ENCODE measurements at places on chromosomes 3 and 15.
A peak's percentile ranks its signal among the peaks of the same experiment; 100 is the strongest.

DNA sequence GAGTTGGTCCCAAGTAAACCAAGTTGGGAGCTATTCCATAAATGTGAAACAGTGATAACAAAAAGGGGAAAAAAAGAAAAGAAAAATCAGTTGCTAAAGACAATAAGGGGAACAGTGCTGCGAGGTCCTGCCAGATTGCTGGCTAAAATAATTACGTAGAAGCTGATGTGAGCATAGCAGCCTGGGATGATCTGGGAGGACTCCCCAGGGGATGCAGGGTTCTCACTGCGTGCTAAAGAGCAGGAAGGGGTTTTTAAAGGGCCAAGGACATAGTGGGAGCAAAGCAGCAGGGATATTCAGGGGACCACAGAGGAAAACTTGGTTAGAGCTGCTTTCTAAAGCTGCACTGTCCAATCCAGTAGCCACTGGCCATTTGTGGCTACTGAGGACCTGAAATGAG lies 133.0 kb upstream of the UMPS start:
- no peak for DNase-seq

DNA sequence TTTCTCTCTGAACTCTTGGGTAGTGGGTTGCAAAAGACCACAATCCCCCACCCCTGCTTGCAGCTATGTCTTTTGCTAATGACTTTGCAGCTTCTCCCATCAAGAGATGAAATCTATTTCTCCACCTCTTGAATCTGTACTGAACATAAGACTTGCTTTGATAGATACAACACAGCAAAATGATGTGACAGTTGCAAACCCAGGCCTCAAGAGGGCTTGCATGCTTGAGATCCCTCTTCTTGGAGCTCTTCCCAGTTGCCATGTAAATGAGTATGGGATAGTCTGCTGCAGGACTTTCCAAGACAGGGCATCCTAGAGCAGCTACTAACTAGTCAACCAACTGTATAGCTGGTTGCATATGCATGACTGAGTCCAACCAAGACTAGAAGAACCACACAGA lies 783.6 kb downstream of the PDCD6IP start:
- no peak for DNase-seq

- no peak for DNase-seq
These were observed 139.3 kb downstream of the PLCH1 start for GRCh38 chr3:155605571-155605970.

DNA sequence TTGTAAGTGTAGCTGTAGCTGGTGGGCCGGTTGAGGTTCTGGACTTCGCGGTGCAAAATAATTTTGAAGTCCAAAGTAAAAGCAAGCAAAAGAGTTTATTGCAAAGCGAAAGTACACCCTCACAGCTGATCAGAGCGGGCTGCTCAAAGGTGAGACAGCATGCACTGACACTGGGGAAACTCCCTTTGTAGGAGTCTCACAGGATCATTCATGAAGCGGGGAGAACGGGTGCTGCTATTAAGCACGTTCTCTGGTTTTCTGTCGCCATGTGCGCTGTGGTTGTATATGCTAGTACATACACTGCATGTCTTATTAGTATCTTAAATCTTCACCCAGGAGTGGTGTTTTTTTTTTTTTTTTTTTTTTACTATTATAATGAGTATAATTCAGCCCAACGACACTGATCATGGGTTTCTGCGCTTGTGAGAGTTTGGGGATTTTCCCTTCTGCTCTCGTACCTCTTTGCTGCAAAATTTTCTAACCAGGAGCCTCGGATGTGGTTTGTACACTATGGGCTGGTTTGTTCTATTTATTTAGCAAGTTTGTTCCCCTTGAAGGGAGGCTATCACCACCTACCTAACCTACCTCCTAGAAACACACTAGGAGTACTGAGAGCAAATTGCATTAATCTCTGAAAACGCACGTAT lies 1.4 kb upstream of the AP4E1 start:
- DNase-seq = peak; percentile 32

DNA sequence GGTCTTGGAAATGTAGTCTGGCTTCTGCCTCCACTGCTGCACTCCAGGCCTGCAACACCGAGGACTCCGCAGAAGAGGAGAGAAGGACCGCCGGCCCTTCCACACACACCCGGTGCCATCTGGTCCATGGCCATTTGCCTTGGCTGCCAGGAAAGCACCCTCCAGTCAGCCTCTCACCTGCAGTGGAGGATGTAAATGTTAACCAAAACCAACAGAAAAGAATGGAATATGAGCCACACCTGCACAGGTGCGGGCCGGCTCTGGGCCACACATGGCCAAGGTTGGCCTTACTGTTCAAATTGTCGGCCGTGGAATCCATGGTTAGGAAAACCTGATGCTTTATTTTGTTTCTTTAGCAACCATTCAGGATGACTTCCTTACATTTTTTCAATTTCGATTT lies 178.3 kb upstream of the C2CD4B start:
- no peak for DNase-seq

GRCh38 chr3:155218462-155218861 lies 75.0 kb downstream of the STRIT1 start:
- peak; percentile 51 for DNase-seq

- peak; percentile 87 for DNase-seq
These were observed 39.3 kb upstream of the MUC4 start for GRCh38 chr3:195850857-195851543.

- no peak for DNase-seq
These were observed 198.7 kb upstream of the CHRNA7 start for GRCh38 chr15:31831596-31831995.

- DNase-seq = no peak
These were observed 6.1 kb downstream of the ERICH6 start for GRCh38 chr3:150697646-150698045.

DNA sequence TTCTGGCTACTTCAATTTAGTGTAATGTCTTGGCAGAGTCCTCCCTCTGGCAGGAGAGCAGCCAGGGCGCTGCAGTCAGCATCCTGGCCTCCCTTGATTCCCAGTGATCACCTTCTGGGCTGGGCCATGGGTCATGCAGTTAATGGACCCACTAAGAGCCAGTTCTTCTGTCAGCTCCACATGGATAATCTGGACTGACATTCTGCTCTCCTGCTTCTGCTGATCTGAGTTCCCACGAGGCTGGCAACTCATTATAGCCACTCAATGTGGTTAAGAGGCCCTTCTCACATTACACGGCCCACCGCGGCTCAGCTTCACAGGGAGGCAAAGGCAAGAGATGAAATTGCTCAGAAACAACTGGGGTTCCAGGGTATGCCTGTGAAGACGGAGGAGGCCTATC lies 94.0 kb downstream of the WDR76 start:
- peak; percentile 78 for DNase-seq

DNA sequence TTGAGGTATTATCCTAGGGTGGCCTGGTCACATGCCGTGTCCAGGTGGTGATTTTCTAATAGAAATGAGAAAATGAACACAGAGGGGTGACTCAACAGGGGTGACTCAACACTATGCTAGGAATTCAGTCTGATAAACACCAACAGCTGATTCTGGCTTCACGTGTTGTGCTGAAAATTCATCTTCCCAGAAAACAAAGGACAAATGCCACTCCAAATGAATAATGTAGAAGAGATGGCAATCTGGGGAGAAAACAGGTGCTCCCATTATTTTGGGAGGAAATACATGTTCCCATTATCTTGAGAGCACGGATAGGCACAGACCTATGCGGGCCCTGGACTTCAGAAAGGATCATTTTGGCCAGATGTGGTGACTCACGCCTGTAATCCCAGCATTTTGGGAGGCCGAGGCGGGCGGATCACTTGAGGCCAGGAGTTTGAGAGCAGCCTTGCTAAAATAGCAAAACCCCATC lies 101.2 kb upstream of the MEX3B start:
- DNase-seq = peak; percentile 89

DNA sequence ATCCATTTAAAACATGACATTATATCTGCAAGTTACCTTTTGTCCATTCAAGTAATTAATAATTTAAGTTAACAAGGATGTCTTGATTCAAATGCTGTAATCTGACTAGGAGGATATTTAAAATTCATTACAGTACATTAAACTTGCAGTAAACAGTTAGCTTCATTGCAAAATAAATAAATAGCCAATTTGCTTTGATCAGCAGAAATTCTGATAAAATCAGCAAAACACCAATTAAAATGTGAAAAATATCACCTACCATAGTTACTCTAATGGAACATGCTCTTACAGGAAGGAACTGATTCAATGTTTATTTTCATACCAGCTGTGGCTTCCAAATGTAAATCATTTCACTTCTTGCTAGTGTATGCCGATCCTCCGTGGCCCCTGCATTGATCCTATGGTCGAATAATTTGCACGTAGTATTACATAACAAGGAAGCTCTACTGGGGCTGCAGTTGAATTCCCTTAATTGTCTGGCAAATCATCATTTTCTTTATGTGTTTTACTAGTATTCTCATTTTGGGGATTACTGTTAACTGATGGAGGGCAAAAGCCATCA lies 150.7 kb downstream of the FOXB1 start:
- no peak for DNase-seq

DNA sequence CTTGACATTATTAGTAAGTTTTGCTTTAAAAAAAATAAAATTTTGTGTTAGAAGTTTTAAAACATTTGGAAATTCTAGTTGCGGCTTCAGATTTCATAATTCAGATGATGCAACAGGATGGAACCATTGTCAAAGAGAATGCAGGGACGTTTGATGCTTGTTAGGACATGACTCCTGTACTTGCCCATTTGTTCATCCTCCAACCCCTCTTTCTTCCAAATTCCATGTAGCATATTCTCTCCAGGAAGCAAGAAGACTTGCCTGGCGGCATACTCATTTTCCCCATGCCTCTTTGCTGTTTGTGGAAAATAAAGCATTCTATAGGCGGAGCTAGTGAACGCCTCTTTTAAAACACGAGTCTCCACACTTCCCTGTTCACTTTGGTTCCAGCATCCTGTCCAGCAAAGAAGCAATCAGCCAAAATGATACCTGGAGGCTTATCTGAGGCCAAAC lies at the start of gene CSTA:
TSS of gene CSTA (plus strand) at position 378 of the 453 bp plus-strand sequence. CDS start at position 423, 45 bp downstream.
- no peak for DNase-seq

DNA sequence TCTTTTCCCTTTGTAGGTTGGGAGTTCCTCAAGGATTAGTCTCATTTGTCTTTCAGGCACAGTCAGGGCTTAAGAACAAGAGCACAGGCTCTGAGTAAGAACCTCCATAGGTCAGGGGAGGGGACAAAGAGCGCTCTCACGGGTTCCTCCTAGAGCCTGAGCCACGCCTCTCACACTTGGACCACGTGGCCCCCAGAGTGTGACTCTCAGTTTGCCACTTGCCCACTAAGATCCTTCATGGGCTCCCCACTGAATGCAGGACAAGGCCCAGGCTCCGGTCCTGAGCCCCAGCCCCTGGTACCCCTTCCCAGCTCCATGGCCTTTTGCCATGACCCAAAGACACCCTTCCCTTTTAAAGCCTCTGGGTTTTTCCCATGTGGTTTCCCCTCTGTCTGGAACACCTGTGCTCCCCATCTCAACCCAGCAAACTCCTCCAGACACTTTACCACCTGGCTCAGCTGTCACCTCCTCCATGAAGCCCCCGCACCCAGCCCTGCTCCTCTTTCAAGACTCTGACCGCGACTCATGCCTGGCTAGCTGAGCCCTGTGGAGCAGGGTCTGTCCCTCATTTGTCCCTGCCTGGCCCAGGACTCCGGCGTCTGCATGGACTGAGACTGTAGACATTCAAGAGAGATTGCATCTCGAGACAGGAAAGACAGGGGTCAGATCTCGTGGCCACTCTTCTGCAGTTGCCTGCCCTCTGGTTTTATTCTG lies 32.7 kb downstream of the IQSEC1 start:
- DNase-seq = no peak

DNA sequence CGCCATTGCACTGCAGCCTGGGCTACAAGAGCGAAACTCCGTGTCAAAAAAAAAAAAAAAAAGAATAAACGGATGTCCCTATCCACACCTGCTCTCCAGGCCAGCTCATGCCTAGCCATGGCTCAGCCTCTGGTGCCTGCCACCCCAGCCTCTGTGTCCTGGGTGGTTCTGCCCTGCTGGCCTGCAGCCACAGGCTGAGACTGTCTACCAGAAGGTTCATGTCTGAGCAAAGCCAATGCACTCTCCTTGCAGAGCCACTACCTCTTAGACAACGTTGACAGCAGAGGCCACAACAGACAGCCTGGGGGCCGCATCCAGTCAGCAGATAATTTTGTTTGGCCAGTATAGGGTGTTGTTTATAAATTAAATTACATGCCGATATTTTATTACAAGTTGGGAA lies 127.7 kb downstream of the ASB7 start:
- no peak for DNase-seq

GRCh38 chr3:60298141-60298540 lies 953.1 kb downstream of the FHIT start:
- no peak for DNase-seq

DNA sequence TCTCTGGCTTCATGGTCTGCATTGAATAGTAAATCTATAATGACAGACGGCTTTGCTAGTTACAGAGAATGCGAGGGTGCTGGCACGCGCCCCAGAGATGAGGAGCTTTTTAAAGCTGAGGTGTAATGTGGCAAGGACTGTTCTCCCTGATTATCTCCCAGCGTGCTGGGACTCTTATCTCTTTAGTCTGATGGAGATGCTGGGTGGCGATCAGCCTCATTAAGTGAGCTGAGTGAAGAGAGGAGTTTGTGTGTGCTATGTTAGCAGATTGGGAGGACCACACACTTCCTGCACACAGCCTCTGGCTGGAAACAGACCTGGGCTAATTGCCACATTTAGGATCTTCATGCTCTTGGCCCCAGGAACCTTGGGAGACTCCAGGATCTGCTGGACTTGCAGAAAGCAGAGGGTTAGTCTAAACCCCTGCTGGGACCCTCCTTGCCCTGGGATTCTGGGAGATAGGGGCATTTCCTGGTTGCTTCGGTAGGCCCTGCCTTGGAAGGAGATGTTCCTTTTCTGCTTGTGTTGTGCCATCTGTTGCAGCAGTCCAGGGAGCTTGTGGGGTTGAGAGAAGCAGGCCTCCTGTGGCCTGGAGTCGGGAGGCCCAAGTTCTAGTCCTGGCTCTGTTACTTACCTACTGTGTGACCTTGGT lies 15.0 kb downstream of the PDIA5 start:
- DNase-seq = no peak

- DNase-seq = no peak
These were observed 163.1 kb downstream of the MYRIP start for GRCh38 chr3:39972508-39972907.

GRCh38 chr3:11085093-11085840 lies 69.0 kb upstream of the HRH1 start:
- peak; percentile 23 for DNase-seq

- peak; percentile 67 for DNase-seq
These were observed 11.4 kb downstream of the NEK10 start for GRCh38 chr3:27357665-27358258.

All from RPMI7951 (cell line).